PC-9 (cell line): ENCODE measurements at places on chromosomes 4 and X. TPM values are rescaled to one million over a fixed set of nuclear protein-coding genes. Genes with fewer than 3 reads are reported as not detected.

DNA sequence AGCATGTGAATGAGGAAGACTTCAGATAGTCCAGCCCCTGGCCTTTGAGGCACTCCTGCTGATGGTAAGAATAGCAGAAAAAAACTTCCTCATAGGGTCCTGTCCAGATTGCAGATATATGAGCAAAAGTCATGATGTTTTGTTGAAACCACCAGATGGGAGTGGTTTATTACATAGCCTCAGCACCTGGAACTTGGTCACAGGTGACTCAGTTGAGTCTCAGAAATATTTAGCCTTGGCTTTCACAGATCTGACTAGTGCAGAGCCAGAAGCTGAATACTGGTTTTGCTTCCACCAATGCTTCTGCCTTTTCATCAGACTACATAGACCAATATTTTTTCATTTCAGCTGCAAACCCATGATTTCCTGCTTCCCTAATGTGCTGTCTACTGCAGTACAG, 994.9 kb upstream of the SLIT2 start:
- no peak for DNase-seq

DNA sequence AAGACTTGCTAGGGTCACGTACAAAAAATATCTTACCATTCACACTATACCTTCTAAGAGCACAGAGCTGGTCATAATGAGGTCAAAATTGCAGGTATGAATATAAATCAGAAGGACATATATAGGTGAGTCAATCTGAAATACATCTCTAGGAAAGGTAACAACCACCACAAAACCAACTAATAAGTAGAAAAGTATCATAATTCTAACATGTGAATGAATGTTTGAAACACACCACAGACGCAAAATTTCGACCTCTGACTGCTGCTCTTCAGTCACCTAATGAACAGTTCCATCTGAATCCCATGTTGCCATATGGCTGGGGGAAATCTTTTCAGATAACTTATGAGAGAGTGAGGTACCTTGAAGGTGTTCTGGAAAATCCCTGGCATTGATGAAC, 22.1 kb downstream of the STAP1 start:
- DNase-seq: no peak

DNA sequence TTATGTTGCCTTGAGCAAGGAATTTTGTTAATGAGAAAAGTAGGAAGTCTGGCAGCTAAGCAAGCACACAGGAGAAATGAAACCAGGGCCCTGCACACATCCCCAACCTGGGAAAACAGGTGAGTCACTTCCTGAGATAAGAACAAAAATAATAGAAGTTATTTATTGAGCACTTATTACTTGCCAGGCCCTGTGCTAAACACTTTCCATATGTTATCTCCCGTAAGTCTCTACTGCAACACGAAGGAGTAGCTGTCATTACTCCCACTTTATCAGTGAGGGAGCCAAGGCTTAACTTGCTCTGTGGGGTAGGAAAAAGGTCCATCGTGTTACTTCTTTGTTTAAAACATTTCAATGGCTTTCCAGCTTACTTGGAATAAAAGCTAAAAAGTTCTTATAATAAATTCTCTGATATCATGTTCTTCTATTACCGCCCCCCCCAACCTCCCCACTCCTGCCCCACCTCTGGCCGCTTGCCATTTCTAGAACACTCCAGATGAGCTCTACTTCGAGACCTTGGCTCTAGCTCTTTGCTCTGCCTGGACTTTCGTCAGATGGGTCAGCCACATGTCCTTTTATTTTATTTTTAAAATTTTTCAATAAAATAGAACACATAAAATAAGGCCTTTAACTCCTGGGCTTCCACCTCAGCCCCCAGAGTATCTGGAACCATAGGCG, 36.3 kb upstream of the PLAC8 start:
- DNase-seq: peak; percentile 10

GRCh38 chr4:145937971-145938611, 532 bp downstream of the ZNF827 start:
- no peak for DNase-seq

DNA sequence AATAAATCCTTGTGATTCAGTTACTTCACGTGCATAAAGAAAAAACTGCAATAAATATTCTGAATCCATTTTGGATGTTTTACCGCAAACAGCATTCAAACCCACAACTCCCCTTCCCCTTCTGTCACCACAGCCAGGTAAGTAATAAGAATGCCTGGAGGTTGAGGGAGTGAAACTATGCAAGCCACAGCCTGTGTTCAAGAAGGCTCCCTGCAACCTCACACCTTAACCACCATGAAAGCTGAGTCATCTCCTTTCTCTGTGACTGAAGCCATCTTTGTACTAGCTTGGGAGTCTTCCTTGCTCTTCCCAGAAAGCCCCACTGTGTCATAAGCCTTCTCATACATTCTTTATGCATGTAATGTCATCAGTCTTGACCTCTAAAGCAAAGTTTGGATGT, 297.0 kb upstream of the PUDP start:
- DNase-seq: no peak

GRCh38 chr4:84985952-84986351, 19.5 kb upstream of the WDFY3 start:
- no peak for DNase-seq

GRCh38 chr4:189049682-189050081, 891.0 kb upstream of the FRG1 start:
- no peak for DNase-seq

The PHKA1 gene
- 15.5 and 17.2 TPM in 2 replicates for total RNA-seq

The ANAPC4 gene
- 22.9 and 25.8 TPM in 2 replicates for total RNA-seq

The ZAR1 gene
- not detected in 2 replicates for total RNA-seq
